B cell (primary cell): ENCODE measurements at places on chromosomes 5 and 9.

DNA sequence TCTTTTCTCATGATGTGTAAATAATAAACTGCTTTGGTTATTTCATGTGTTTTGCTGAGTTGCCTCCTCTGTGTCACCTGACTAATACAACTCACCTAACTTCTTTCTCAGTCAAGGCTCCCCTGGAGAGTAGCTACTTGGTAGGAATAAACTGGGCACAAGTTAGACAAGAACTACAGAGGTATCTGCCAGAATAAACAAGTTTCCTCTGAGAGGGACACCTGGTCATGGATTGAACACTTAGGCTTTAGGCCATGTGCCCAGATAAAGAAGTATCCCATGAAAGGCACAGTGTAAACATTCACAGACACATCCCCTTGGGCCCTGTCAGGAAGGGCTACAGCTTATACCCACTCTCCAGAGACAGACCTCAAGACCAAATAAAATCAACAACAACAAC lies 532.5 kb downstream of the KIF4B start:
- DNase-seq, result no peak

DNA sequence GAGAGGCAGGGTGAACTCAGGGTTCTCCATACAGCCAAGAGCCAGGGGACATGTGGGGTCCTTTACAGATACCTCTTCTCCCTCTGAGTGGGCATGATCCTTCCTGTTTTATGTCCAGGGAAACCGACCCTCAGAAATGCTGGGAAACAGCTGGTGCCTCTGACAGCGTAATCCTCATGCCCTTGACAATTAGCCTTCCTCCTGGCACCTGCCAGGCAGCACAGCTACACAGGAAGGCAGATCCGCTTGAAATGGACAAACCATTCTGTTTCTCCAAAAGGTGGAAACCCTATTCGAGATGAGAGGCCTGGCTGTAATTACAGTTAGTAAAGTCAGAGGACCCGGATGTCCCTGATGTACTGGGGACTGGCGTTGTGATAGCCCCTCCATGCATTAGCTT lies 7.2 kb downstream of the ERGIC1 start:
- DNase-seq, result no peak

DNA sequence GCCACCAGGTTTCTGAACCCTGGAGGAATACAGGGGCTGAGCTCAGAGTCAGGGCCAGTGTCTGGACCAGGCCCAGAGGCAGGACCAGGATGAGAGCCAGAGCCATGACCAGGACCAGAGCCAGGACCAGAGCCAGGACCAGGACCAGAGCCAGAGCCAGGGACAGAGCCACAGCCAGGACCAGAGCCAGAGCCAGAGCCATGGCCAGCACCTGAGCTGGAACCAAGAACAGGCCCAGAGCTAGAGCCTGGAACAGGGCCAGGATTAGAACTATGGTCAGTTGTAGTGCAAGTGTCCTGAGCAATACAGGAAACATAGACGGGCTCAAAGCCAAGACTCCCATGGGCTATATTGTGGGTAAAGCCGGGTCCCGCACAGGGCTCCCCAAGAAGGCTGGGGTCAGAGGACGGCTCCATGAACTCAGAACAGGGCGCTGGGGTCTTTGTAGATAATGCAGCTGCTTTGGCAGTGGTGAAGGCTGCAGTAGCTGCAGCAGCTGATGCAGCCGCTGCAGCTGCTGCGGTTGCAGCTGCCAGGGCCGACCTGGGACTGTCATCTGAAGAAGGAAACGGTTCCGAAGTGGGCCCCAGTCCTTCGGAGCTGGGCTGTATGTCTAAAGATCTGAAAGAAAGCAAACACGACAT lies 559 bp downstream of the SPAG8 start:
- DNase-seq, result no peak

GRCh38 chr5:121988488-121988887 lies 26.7 kb downstream of the SRFBP1 start:
- DNase-seq, result no peak

DNA sequence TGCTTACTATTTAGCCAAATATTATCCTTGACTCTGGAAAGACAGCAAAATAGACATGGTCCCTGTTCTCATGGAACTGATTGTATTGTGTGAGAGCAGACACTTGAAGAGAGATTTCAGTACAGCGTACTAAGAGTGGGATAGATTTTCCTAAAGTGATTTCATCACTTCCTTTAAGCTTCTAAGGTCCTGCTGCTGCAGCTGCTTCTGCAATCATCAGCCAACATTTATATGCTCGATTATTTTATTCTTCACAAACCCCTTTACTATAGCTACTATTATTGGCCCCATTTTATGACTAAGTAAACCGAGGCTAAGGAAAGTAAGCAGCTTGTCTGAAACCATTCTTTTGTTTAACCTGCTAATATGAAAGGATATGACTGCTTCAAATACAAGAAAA lies 137.7 kb downstream of the SPATA31D1 start:
- no peak for DNase-seq

DNA sequence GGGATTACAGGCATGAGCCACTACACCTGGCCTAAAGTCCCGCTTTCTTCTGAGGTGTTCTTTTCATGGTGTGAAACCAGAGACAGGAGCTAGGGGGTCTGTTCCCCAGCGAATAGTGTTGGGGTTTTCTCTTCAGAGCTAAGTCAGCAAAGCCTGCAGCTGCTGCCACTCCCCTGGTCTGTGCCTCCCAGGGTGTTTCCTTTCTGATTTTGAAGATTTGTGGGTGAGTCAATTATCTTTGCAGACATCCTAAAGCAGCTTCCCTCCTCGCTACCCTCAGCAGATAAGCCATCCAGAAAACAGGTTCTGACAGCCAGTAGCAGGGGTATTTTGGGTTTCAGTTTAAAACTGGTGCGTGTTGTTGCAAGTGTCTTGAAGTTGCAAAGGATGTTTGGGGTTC lies 72.0 kb upstream of the IQGAP2 start:
- no peak for DNase-seq

DNA sequence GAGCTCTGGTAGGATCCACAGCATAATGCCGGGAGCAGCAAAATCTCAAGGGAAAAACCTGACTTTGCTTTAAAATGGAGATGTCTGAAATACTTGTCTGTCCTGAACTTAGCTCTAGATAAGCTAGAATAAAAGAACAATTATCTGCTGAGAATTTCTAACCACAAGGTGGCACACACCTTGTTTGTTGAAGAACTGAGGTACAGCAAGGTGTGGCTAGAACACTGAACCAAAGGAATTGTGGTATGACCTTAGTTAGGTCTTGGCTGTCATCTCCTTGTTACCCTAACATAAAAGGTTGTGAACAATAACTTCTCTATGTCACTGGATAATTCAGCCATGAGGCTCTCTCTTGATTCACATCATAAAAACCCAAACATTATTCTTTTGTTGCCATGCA lies 72.3 kb upstream of the ANXA1 start:
- no peak for DNase-seq

DNA sequence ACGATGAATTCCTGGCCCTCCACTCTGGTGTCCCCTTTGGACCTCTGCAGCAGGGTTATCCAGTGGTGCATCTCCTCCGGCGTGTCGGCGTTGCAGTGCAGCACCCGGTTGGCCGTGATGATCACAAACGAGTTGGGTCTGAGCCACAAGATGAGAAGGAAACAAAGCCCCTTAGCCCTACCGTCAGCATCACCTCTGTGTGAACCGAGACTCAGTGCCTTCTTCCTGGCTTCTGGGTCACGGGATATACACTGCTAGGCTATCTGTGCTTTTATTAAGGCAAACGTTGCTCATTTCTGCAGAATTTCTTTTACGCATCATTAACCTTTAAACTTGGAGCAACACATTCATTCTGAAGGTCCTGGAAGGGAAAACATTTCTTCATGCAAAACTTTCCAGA lies 65.1 kb upstream of the RETREG1 start:
- DNase-seq, result no peak

DNA sequence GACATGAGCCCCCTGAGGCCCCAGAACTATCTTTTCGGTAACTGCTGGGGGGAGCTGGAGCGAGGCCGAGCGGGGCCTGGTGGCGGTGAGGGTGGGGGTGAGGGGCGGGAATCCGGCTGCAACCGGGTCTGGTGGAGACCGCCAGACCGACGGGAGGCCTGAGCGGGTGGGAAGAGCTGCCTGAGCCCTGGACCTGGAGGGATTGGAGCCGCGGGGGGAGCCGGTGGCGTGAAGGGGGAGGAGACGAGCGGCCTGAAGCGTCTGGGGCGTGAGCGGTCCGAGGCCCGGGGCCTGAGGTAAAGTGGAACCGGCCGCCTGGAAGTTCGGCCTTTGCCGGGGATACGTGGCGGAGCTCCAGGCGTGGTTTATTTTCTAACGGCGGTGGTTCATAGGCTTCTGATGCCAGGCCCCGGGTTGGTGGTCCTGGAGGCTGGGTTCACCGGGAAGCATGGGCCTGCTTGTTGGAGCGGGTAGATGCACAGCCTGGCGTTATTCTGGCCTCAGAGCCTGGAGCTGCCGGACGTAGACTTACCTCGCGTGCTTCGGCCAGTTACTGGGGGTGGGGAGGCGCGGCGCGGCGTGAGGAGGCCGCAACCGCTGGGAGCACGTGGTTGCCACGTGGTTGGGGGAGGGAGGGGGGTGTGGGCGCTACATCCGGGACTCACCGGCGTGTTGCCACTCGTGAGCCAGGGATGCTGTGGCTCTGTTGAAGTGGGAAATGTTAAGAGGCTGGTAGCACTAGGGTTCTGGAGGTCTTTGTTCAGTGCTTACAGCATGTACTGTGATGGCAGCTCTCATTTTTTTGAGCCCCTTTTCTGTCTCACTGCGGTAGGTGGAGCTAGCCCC lies 544 bp downstream of the NPM1 start:
- DNase-seq, result peak; percentile 90

- no peak for DNase-seq
Measured at GRCh38 chr5:178431063-178431781, 159.0 kb downstream of the COL23A1 start.

DNA sequence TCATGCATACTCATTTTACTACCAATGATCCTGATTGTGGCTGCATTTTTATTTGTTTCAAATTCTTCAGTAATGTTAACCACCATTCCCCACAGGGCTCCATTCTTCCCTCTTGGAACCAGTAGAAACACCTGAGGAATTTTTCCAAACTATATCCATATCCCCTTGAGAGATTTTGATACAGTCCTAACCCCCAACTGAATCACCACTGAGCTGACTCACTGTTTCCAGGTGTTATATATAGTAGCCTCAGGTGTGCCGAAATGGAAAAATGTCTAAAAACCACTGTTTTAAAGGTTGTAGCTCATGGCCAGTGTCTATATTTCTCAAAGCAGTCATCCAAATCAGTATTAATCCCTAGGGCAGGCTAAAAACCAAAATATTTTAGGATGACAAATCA lies 85.2 kb downstream of the MRPS27 start:
- DNase-seq, result no peak

DNA sequence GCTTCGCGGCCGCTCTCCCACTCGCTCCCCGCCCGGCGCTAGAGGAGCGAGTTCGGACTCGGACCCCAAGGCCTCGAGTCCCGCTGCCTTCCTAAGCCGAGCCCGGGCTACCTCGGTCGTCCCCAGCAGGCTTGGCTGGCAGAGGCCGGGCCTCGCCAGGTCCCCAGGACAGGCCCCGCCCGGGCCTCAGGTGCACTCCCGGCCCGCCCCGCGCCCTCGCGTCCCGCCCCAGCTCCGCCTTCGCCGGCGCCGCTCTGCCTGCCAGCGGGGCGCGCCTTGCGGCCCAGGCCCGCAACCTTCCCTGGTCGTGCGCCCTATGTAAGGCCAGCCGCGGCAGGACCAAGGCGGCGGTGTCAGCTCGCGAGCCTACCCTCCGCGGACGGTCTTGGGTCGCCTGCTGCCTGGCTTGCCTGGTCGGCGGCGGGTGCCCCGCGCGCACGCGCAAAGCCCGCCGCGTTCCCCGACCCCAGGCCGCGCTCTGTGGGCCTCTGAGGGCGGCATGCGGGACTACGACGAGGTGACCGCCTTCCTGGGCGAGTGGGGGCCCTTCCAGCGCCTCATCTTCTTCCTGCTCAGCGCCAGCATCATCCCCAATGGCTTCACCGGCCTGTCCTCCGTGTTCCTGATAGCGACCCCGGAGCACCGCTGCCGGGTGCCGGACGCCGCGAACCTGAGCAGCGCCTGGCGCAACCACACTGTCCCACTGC lies at the start of gene SLC22A5:
TSS of gene SLC22A5 (plus strand) at position 237 of the 707 bp plus-strand sequence. CDS start at position 500, 263 bp downstream.
- peak; percentile 88 for DNase-seq

- DNase-seq, result no peak
Measured at GRCh38 chr5:109558364-109558763, 131.4 kb upstream of the MAN2A1 start.

- DNase-seq, result no peak
Measured at GRCh38 chr5:80453366-80453765, 34.5 kb upstream of the FAM151B start.

GRCh38 chr5:38347040-38347763 lies 88.8 kb downstream of the EGFLAM start:
- DNase-seq, result no peak

GRCh38 chr9:127753622-127754021 lies 18.5 kb upstream of the TOR2A start:
- no peak for DNase-seq

- DNase-seq, result peak; percentile 62
Measured at GRCh38 chr9:127555840-127556820, 55.9 kb upstream of the STXBP1 start.

DNA sequence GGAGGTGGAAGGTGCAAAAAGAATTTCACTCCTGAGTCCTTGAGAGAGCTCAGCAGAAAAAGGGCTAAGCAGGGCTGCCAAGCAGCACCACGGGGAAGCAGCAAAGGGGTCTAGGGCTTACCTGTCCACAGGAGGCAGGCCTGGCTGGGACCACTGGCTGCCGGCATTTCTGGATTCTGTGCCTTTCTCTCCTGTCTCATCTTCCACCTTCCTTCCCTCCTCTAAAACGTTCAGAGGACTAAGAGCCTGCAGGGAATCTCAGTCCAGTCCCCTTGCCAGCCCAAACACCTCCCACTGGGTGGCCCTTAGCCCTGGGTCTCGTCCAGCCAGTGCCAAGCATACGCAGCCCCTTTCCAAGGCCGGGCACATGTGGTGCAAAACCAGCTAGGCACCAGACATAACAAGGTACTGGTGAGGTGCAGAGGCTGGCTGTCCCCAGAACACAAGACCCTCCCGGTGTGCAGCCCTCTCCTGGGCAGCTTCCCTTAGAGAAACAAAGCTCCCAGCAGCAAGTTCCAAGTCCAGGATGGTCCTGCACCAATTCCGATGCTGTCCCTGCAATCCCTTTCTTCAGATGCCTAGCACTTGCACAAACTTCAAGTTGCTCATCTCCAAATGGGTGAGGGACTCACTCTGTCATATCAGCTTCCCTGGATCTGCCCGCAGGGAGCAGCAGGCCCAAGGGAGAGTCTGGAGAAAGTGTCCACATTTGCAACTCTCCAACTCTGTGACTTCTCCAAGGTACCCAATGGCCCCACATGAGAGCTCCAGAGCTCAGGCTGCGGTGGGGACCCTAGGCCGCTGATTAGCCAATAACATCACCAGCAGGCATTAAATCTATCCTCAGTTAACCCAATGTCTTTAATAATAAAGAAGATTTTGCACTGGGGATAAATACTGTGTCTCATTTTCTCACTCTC lies 126.3 kb downstream of the C5orf15 start:
- DNase-seq, result no peak

GRCh38 chr9:98010445-98010844 lies 27.3 kb downstream of the ANP32B start:
- DNase-seq, result peak; percentile 71

- DNase-seq, result peak; percentile 64
Measured at GRCh38 chr9:133429641-133430161, 7.5 kb downstream of the ADAMTS13 start.

- DNase-seq, result no peak
Measured at GRCh38 chr9:35948451-35948850, 9.5 kb downstream of the OR2S2 start.

- peak; percentile 67 for DNase-seq
Measured at GRCh38 chr5:154756009-154756867, 1.1 kb downstream of the LARP1 start.

GRCh38 chr5:118353970-118354369 lies 634.4 kb downstream of the DTWD2 start:
- no peak for DNase-seq
